ENCODE measurements at places on chromosomes 7 and 10.

GRCh38 chr7:130486954-130487436 lies 4.9 kb upstream of the MEST start:
- DNase-seq, result no peak

DNA sequence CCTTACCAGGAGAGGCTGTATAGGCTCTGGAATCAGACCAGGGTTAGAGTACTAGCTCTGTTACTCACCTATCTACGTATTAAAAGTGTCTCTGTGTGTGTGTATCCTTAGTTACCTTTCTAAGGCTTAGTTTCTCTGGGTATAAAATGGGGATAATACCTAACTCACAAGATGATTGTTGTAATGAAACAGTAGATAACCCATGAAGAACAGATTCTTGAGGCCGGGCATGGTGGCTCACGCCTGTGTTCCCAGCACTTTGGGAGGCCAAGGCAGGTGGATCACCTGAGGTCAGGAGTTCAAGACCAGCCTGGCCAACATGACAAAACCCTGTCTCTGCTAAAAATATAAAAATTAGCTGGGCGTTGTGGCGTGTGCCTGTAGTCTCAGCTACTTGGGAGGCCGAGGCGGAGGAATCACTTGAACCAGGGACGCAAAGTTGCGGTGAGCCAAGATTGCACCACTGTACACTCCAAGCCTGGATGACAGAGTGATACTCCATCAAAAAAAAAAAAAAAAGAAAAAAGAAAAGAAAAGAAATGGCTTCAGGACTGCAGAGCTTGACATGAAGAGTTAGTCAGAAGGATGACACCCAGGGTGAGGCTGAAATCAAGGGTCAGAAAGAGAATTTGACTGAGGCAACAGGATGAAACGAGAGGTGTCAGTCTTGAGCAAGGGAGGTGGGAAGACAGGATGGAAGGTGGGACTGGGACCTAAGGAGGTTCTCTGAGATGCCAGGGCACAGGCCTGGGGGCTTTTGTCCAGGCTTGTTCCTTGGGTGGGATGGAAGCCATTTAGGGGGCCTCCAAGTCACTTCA lies 33.4 kb downstream of the PRKAR2B start:
- DNase-seq, result no peak

GRCh38 chr7:143415742-143416397 lies 7.2 kb upstream of the EPHA1 start:
- DNase-seq, result no peak

- no peak for DNase-seq
Observed at GRCh38 chr10:58444876-58445275, 59.7 kb downstream of the TFAM start.

- no peak for DNase-seq
Observed at GRCh38 chr10:90321132-90321816, 536.6 kb downstream of the HTR7 start.

- DNase-seq, result no peak
Observed at GRCh38 chr7:39353615-39354376, 212.4 kb upstream of the YAE1 start.

DNA sequence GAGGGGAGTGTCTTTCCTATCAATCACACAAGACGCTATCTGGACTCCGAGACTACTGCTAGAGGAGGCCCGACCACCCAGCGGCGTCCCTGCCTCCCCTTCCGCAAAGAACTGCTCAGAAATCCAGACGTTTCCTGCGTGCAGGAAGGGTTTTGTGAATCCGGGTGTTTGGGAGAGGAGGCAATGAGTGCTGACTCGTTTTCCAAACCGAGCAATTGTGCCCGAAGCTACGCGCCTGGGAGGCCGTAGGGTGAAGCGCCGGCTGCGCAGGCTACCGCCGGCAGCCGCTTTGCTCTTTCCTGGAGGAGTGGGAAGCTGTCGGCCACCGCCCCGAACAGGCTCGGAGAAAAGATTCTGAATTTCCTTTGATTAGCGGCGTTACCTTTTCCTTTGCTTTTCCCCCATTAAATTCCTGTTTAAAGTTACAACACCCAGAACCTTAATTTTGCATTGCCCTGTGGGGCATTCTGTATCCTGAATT lies 5.3 kb downstream of the VAX1 start:
- DNase-seq, result no peak

- DNase-seq, result no peak
Observed at GRCh38 chr10:64312876-64313275, 791.7 kb downstream of the REEP3 start.

- DNase-seq, result no peak
Observed at GRCh38 chr7:157638563-157638962, 301.8 kb downstream of the DNAJB6 start.

GRCh38 chr10:130029209-130029608 lies 65.1 kb upstream of the EBF3 start:
- DNase-seq, result no peak

- DNase-seq, result no peak
Observed at GRCh38 chr7:38220452-38220851, 42.4 kb downstream of the STARD3NL start.

Data from T-helper 9 cell (primary cell).